Endothelial cell of umbilical vein (primary cell): ENCODE measurements at places on chromosomes 6 and 20. TPM values are rescaled to one million over a fixed set of nuclear protein-coding genes. Genes with fewer than 3 reads are reported as not detected.
A peak's percentile ranks its signal among the peaks of the same experiment; 100 is the strongest.

GRCh38 chr20:53804920-53805894 lies 211.6 kb upstream of the ZNF217 start:
- peaks cover 3% of the 10 kb centered on the region for H3K4me1 ChIP-seq
- no peak overlapping the region for H3K27ac ChIP-seq
- H3K36me3 ChIP-seq = no peaks in the 10 kb centered on the region
- no peak for DNase-seq
- no peaks in the 10 kb centered on the region for H3K27me3 ChIP-seq

- no peak for DNase-seq
- no peaks in the 10 kb centered on the region for H3K27me3 ChIP-seq
Measured at GRCh38 chr6:160355001-160355400, 6.8 kb downstream of the SLC22A3 start.

DNA sequence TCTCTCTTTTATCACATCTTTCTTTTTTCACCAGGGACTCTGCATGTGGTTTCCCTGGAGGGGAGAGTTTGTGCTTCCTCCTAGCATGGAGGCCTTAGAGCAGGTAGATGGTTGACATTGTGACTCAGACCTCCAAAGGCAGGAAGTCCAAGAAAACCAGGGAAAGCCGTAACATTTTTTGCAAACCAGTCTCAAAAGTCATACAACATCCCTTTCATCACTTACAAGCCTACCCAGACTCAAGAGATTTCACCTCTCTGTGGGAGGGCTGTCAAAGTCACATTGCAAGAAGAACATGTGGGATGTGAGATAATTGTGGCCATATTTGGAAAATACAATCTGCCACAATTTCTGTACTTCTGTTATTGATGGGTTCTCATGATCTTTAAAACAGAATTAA lies 46.2 kb downstream of the SNRNP48 start:
- no peaks in the 10 kb centered on the region for H3K4me1 ChIP-seq
- H3K4me3 ChIP-seq = no peak overlapping the region
- H3K27ac ChIP-seq = no peak overlapping the region
- peaks cover 2% of the 10 kb centered on the region for H3K27me3 ChIP-seq

DNA sequence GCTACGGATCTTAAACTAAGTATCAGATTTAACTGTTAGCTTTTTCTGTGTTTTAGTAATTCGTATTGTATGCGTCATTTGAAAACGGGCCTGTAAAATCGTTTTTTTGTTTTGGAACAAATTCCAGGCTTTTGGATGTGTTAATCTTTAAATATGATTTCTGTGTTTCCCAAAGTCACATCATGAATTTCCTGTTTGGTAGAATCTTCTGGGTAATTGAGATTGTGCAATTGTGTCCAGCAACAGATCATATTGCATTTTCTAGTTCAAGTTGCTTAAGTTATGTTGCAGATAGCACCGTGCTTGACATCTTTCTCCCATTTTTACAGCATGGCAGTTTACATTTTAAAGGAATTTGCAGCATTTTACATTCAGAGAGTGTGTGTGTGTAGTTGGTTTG lies 1.9 kb downstream of the MAPK14 start:
- H3K4me3 ChIP-seq = peak overlapping the region; percentile 96
- no peaks in the 10 kb centered on the region for H3K27me3 ChIP-seq
- peak; percentile 50 for DNase-seq
- H3K4me1 ChIP-seq = peaks cover 21% of the 10 kb centered on the region

DNA sequence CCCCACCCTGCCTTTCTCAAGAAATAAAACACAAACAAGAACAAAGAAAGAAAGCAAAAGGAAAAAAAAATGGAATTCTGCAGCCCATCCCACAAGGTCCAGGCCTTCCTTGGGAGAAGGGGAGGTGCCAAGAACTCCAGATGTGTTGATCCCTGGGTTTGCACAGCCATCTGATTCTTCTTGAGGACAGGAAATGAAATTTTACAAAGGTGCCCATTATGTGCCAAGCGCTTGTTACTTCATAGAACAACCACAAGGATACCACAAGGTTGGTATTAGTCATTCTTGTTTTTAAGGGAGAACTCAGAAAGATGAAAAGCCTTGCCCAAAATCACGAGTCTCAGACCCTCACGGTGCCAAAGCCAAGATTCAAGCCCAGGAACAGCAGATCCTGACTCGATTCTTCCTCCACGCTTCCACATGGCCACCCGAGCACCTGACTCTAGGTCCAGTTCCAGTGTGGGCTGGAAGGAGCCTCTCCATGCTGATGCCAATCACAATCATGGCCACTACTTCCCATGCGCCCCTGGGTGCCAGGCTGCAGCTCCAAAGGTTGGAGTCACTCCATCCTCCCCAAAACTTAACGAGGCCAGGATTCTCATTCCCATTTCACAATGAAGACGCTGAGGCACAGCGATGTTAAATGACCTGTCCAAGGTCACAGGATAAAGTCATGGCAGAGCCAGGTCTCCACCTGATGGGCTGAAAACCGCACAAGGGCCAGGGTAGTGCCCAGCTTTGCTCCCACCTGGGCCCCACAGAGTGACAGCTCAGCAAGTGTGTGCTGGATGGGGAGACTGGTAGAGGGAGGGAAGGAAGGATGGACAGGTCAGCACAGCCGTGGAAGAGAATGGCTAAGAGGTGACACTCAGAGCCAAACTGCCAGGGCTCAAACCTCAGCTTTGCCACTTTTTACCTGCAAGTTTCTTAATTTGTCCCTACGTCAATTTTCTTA lies 66.7 kb upstream of the TOP1 start:
- no peaks in the 10 kb centered on the region for H3K4me1 ChIP-seq
- no peak overlapping the region for H3K4me3 ChIP-seq
- H3K27me3 ChIP-seq = no peaks in the 10 kb centered on the region
- no peak overlapping the region for H3K27ac ChIP-seq

POU3F2 gene
- not detected in 2 replicates for polyA plus RNA-seq
